Activated T-helper 1 cell treated with anti-CD3 and anti-CD28 coated beads, Interleukin-12 subunit alpha, Interleukin-12 subunit beta, Interleukin-2, Interleukin-4 antibody, amounts not matched to agents 30 ng/mL and 10 ng/mL and 1 ng/mL, durations not matched to agents 14 hours and 24 hours and 36 hours (primary cell): ENCODE measurements at places on chromosomes 5 and 9. TPM values are rescaled to one million over a fixed set of nuclear protein-coding genes. Genes with fewer than 3 reads are reported as not detected.

DNA sequence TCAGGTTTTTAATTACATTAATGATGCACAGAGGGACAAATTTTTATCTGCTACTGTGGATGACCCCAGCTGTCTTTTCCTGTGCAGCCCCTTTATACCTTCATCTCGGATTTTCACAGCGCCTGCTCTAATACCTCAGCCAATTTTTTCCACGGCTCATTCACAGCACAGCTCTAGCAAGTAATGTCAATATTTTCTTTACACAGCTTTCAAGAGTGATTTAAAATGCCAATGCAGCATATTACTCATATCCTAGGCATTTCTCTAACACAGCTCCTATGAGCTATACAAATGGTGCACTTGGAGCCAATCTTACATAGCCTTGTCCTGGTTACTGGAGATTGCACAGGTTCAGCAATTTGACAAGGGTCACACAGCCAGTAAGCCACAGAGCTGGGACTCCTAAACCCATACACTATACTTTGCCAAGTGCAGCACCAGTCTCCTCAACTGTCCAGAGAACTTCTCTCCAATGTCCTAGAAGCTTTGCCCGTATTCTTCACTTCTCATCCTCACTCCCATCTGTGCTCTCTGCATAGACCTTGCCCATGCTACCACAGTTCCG is 661.8 kb downstream of the DTWD2 start:
- H3K4me3 ChIP-seq = no peak overlapping the region
- no peak overlapping the region for H3K27ac ChIP-seq
- no peaks in the 10 kb centered on the region for H3K27me3 ChIP-seq
- H3K4me1 ChIP-seq = no peaks in the 10 kb centered on the region
- H3K36me3 ChIP-seq = no peaks in the 10 kb centered on the region

- H3K36me3 ChIP-seq = no peaks in the 10 kb centered on the region
- peaks cover 38% of the 10 kb centered on the region for H3K4me1 ChIP-seq
- no peak for DNase-seq
- no peak overlapping the region for H3K4me3 ChIP-seq
- H3K27ac ChIP-seq = no peak overlapping the region
Measured at GRCh38 chr9:73116031-73116430, 35.6 kb upstream of the ANXA1 start.

DNA sequence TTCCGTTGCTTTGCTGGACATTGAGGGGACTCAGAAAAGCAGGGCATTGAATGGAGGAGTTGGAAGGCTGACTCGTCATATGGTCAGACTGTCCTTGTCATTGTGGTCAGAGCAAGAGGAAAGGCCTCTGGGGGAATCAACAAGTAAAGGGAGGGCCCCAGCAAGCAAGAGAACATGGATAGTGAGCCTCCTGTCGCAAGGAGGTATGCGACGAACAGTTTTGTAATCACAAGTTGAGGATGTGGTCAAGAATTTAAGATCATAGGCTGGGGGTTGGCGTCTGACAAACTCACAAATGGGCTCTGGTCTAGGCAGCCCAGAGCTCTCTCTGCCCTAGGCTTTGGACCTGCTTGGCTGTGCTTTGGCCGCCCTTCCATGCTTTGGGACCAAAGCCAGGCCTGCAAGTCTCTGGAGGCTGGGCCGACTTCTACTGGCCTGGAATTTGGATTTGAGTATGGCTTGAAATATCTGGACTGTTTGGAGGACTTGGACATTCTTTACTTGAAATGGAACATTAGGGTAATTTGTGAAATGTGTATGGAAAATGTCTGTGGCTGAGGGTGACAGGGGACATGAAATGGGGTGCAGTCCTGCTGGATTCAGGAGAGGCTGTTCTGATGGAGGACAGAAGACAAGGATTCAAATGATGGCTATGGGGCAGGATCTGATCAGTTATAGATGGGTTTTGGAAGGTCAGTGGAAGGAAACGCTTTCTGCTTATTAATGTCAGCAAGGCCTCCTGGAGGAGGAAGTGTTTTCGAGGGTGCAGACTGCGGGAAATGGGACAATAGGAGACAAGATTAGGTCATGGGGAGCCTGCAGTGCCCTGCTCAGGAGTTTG is 19.2 kb upstream of the NDST1 start:
- no peak overlapping the region for H3K27ac ChIP-seq
- H3K4me3 ChIP-seq = no peak overlapping the region
- no peaks in the 10 kb centered on the region for H3K36me3 ChIP-seq
- H3K27me3 ChIP-seq = peaks cover 11% of the 10 kb centered on the region
- H3K4me1 ChIP-seq = no peaks in the 10 kb centered on the region

Gene CTNND2
- not detected in 2 replicates for total RNA-seq

Gene UGT3A1
- total RNA-seq = not detected in 2 replicates
